ENCODE measurements at places on chromosomes 3 and 15.

GRCh38 chr15:91679447-91679846 lies 174.1 kb upstream of the SLCO3A1 start:
- no peak for DNase-seq

DNA sequence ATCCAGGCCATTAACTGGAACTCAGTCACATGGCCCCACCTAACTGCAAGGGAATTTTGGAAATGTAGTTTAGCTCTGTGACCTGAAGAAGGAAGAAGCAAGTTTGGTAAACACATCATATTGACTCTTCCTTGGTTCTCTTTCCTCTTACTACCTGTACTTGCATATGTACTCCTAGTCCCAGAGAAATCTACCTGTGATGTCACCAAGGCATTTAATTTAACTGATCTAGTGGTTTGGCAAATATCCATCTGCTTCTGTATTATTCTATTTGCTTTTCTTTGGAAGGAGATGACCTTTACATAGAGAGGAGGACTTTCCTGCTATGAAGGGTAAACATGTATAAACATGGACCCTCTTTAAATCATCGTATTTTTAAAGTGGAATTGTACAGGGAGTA lies 150.8 kb downstream of the TMEM108 start:
- no peak for DNase-seq

DNA sequence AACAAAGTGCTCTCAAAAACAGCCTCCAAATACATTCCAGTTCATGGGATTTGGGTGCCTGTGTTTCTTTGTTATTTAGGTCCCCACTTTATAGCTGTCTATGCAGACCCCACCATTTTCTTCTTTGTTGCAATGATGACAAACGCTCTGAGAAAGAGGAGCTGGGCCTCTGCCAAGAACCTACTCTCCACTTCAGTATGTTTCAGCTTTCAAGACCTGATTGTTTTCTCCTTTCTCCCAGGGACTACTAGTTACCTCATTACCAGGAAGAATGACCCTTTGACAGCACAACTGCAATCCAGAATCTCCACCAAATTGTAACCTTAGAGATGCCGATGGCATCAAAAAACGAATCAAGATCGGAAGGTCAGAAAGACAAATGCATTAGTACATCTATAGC lies 236.8 kb downstream of the MEIS2 start:
- DNase-seq, result no peak

- no peak for DNase-seq
Observed at GRCh38 chr3:50584391-50584790, 15.1 kb downstream of the HEMK1 start.

DNA sequence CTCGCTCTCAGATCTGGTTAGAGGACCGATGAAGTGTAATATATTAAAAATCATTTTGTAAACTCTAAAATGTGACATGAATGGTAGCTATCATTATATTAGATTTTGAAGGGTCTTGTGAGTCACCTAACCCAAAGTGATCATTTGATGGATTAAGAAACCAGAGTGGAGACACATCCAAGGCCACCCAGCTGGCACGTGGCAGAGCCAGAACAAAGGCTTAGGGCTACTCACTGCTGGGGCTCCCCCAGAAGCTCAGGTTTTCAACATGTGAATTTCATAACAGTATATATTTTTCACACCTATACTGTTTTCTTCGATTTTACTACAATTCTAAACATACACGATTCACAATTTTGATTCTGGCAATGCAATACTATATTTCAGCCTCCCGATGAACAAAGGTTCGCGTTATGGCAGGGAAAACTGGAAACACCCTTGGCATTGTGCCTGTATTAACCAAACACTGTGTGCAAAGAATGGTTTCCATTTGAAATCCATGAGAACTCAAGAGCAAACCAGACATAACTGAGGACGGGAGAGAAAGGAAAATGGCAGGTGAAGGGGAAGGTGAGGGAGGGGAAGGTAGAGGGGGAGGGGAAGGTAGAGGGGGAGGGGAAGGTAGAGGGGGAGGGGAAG lies 88.9 kb downstream of the ADAMTS17 start:
- DNase-seq, result no peak

GRCh38 chr3:98014268-98014585 lies 20.9 kb downstream of the GABRR3 start:
- no peak for DNase-seq

DNA sequence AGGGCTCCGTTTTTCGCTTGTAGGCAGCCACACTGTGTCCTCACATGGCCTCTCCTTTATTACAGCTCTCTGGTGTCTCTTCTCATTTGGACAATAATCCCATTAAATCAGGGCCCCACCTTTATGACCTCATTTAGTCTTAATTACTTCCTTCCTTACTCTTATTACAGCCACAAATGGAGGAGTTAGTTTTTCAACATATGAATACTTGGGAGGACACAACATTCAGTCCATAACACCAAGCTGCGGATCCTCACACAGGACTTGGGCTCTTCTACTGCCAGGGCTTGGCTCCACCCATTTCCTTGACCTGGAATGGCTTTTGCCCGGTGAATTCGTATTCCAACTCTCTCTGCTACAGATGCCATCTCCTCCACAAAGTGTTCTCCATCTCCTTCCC lies 74.3 kb upstream of the SLC7A14 start:
- DNase-seq, result no peak

DNA sequence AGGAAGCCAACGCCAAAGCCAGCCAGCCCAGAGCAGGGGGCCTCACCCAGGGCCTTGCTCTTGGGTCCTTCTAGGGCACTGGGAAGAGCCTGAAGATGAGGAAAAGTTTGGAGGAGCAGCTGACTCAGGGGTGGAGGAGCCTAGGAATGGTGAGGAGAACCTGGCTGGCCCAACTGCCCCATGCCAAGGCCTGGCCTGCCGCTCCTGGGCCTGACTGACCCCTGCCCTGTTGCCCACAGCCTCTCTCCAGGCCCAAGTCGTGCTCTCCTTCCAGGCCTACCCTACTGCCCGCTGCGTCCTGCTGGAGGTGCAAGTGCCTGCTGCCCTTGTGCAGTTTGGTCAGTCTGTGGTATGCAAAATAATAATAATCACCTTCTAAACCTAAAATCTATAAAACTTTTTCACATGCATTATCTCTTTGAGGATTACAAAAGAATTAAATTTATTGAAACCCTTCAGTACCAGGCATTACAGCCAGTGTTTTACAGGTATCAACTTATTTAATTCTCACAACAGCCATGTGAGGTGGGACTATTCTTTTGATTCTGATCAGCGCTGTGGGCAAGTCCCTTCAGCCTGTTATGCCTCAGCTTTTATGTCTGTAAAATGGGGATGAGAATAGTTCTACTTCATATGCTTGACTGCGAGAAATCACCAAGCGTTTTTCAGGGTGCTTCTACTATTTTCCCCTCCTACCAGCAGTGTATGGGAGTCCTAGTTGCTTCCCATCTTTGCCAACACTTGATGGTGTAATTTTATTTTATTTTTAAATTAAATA lies 1.6 kb downstream of the IL17RC start:
- no peak for DNase-seq

DNA sequence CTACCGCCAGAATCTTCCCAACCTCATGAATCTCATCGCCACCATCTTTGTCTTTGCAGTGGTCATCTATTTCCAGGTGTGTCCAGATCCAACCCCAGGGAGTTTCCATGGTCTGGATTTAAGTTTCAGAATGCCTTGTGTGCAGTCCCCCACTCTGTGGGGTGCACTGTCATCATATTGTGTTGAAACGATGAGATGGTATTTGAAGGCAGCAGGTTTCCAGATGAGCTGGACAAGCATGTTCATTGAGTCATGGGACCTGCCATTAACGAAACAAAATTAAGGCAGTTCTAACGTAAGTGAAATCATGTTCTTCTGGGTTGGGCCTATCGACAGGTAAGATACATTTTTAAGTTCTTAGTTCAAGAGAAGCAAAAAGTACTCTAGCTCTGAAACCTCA lies 12.7 kb downstream of the SEC61A1 start:
- no peak for DNase-seq

GRCh38 chr15:94855409-94856266 lies 624.3 kb downstream of the MCTP2 start:
- DNase-seq, result no peak

DNA sequence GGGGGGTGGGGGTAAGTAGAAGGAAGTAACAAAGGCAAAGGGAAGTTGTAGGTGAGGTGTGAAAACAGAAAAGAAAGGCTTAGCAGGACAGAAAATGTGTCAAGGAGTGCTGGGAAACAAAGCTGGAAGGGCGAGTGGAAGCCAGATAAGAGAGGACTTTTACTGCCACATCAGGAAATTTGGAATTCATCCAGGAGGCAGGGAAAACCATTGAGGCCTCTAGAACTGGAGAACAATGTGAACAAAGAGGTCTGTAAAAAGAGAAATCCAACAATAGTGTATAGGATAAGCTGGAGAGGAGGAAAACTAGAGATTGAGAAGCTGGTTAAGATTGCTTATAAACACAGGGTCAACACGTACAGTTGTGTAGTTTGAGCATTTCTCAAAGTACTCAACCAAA lies 116.6 kb downstream of the NTRK3 start:
- DNase-seq, result no peak

DNA sequence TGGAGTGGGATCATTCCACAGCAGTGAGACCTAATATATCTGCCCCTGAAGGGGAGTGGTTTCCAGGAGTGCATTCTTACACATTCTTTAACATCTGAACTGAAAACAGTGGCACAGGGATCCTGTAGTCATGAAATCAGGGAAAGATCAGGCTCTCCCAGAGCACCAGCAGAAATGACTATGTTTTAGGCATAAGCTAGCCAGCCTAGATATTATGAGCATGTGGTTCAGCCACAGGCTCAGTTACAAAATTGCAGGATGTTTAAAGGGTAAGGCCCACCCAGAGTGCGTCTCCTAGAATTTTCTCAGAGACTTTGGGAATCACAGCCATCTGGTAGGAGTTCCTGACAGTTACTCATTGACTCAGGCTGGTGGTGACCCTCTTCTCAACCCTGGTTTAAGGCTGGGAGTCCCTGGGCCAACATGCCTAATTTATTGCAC lies 20.9 kb downstream of the FSTL1 start:
- DNase-seq, result no peak

DNA sequence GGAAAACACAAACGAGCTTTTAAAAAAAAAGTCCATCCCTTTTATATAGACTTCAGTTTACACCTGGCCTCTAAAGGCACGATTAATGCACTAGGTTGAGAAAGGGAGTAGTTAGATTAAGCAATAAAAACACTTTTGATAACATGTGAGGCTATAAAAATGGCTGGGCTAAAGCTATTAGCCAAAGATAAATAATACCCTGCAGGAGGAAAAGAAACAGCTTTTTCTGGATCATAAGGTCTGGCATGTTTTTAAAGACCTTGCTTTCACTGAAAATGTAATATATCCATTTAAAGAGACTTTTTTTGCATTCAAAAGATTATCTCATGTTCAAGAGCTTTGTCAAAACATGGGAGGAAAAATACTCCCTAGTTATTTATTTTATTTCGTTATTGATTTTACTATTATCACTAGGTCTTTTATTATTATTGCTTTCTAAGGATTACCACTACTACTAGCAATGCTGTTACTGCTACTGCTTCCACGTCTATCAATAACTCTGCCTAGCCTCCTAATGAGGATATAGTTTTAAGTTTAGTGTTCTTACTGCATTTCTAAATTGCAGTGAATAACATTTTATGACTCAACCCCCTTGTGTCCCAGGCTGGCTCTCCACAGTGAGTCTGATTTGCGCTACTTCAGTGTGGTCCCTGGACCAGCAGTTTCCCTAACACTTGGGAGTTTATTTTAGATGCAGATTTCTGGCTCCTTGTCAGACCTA lies 93.4 kb downstream of the THRB start:
- no peak for DNase-seq

- no peak for DNase-seq
Observed at GRCh38 chr15:101322854-101323477, 27.9 kb upstream of the SNRPA1 start.

DNA sequence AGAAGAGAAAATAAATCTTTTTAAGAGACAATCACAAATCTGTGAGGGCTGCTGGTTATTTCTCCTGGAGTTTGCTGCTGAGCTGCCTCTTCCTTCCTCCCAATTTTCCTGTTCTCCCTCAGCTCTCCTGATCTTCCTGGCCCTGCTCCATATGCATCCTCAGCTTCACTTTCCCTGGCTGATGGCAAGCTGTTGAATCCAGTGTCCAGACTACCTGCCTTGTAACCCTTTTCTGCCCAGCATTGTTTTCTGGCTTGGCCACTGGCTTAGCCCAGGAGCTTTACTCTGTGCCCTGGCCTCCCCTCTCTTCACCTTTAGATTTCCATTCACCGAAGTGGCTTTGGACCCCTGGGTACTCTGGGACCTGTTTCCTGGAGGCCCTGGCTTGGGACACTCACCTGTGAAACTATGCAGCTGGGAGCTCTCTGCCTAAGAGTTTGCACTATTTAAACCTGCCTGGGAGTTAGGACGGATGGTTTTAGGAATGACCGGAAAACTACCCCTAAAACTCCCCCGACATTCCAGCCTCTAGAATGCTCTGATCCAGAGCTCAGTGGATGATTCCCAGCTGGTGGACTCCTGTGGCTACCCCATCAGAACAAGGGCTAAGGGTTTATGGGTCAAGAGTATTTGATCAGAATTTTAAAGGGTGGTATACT lies 90.0 kb downstream of the RBPMS2 start:
- no peak for DNase-seq

DNA sequence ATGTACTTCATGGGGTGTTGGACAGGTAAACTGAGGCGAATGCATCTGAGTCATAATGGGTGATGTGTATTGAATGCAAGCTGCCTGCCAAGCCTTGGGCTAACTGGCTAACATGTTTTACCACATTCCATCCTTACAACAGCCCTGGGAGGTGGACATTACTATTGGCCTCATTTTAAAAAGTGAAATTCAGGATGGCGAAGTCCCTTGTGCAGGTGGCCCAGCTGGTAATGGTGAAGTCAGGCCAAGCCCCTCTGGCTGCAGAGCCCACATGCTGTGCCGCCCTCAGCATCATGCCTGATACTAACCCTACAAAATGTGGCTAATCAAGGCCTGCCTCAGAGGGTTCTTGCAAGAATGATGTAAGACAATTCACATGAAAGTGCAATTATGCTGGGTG lies 60.0 kb upstream of the CHD2 start:
- DNase-seq, result no peak

Data from activated naive CD4-positive, alpha-beta T cell (primary cell).